ENCODE measurements at places on chromosomes 1 and 21.

- DNase-seq = no peak
Measured at GRCh38 chr1:109570414-109570813, 22.0 kb downstream of the GNAI3 start.

GRCh38 chr1:196344453-196344852, 263.8 kb downstream of the KCNT2 start:
- no peak for DNase-seq

- no peak for DNase-seq
Measured at GRCh38 chr21:28822486-28823335, 170.0 kb downstream of the LTN1 start.

GRCh38 chr1:40309374-40310128, 7.5 kb downstream of the COL9A2 start:
- no peak for DNase-seq

- DNase-seq = no peak
Measured at GRCh38 chr1:47568763-47569162, 130.9 kb downstream of the FOXD2 start.

- DNase-seq = peak; percentile 23
Measured at GRCh38 chr1:203593723-203594122, 32.9 kb upstream of the ATP2B4 start.

DNA sequence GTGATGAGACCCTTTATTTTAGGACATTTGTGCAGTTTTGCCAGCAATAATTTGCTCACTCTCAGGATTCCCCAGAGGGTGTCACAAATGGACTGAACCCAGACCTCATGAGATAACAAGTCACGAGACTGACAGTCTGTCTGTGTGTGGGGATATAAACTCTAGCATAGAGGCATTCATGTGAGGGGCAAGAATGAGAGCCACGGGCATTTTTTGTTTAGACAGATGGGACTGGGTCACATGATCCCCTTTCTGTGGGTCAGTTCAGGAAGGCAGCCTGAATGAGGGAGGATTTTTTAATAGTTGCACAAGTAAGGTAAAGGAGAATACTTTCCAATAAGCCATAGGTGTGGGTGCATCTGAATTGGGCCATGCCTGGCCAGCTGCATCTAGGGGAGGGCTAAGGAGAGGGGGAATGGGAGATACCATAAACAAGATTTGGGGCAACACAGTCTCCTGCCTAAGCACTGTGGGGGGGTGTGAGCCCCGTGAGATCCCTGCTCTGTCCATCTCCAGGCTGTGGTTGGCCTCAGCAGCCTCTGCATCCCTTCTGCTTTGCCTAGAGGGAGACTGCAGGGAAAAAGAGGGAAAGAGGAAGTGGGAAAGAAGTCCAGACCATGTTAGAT, 66.6 kb downstream of the NAV1 start:
- no peak for DNase-seq

GRCh38 chr1:99456536-99456935, 189.4 kb upstream of the PALMD start:
- DNase-seq = no peak

DNA sequence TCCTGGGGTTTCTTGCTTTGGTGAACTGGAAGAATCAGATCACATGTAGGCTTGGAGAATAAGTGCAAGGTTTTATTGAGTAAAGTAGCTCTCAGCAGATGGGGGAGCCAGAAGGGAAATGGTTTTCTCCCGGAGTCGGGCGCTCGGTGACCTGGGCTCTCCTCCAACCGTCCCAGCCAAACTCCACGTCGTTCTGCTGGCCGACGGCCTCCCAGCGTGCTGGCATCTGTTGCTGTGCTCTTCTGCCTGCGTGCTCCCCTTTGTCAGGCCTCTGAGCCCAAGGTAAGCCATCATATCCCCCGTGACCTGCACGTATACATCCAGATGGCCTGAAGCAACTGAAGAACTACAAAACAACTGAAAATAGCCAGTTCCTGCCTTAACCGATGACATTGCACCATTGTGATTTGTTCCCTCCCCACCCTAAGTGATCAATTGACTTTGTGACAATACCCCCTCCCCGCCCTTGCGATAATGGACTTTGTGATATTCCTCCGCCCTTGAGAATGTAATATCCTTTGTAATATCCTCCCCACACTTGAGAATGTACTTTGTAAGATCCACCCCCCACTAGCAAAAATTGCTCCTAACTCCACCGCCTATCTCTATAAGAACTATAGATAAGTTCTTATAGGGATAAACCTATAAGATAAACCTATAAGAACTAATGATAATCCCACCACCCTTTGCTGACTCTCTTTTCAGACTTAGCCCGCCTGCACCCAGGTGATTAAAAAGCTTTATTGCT, 88.3 kb downstream of the SMYD3 start:
- DNase-seq = no peak

DNA sequence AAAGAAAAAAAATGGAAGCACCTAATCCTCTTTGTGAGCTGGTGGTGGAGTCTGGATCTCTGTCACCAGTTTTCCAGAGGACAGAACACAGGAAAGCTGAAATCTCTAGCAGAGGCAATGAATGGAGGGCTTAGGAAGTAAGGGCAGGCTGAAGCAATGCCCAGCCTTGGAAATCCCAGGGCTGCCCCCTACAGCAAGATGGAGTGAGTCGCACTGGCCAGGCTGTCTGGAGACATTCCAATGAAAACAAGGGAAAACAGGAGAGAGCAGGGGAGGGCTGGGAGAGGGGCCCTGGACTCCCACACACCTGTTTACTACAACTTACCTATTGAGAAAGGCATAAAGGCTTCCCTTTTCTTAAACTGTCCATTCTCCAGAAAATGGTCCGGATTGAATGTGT, 25.9 kb downstream of the CYP2J2 start:
- DNase-seq = no peak

DNA sequence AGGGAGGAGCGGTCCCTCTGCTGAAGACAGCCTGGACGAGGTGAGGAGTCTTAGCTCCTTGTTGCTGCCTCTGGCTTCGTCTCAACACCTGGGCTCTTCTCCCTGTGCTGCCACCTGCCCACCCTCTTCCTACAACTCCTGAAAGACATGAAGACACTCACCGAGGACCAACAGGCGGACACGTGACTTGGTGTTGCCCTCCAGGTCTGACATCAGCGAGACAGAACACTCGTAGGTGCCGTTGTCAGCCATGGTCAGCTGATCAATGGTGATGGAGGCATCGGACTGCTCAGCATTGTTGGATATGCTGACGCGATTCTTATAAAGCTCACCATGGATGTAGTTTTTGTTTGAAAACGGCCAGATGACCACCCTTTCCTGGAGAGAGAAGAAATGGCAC, 21.4 kb downstream of the GPA33 start:
- DNase-seq = no peak

DNA sequence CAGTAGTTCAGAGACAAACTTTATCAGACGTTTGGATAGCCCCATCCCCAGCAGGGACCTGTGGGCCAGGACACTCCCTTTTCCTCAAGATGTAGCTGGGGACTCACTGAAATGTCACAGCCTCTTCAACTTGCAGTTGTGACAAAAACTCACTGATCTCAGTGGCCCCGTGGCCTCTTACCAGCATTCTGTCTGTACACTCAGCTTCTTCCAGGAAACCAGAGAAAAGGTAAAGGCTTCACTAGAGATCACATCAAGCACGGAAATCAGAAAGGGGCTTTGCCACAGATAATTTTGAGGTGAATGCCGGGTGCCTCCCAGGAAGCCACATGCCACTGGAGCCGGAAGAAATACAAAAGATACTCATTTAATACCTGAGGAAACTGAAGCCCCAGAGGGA, 122.2 kb downstream of the CCDC185 start:
- no peak for DNase-seq

DNA sequence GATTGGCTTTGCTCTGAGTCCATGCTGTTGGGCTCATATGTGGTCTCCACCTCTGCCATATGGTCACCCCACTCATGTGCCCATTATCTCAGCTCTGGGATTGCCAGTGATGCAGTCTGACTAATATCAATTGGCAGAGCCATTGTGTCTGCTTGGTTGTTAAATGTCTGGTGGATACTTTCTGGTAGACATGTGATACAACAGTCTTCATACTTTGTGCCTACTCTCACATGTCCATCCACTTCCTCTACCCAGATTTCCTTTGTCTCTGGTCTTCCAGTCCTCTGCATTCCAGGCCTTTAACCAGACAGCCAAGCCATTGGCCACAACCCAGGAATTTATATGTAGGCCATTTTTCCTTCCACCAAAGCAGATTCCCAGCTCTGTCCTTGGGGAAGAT, 30.8 kb upstream of the DIPK1A start:
- DNase-seq = no peak

DNA sequence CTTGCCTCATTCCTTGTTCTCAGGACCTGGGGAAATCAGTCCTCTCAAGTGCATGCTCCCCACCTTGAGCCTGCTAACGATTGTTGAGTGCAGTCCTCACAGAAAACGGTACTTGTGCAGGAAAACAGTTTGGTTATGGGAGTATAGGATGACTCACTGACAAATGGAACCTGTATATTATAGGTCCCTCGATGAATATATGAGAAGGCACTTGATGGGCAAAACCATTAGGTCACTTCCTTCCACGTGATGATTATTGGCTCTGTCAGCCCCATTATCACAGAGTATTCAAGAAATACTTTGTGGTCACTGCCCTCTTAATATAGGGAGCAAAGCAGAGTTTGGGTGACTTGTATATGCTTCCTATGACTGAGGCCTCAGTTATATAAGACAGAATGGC, 6.2 kb downstream of the CCDC17 start:
- DNase-seq = no peak

GRCh38 chr1:150320667-150320978, 710 bp upstream of the PRPF3 start:
- DNase-seq = no peak

GRCh38 chr1:240720976-240721375, 109.0 kb upstream of the GREM2 start:
- DNase-seq = no peak

GRCh38 chr1:115718011-115718754, 50.3 kb downstream of the CASQ2 start:
- no peak for DNase-seq

- DNase-seq = no peak
Measured at GRCh38 chr1:6106321-6106731, 60.6 kb downstream of the KCNAB2 start.

GRCh38 chr1:166882893-166883292, 6.8 kb upstream of the TADA1 start:
- DNase-seq = no peak

DNA sequence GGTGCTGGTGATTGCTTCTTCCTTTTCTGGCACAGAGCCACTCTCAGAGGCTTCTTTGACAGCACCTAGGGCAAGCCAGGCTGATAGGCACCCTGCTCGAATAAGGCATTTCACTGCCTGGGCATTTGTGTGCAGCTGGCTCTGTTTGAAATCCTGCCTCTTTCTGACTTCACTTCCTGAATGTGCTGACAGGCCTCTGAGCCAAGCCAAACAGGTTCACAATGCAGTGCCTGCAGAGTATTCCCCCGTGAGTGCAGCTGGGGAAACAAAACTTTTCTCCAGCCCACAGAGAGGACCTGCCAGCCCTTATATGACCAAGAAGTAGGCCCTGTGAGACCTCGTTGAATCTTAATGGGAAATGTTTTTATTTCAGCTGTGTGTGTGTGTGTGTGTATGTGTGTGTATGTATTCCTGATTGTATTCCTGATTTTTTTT, 10.4 kb downstream of the JUN start:
- DNase-seq = peak; percentile 24

- no peak for DNase-seq
Measured at GRCh38 chr1:186730951-186731729, 50.9 kb upstream of the PTGS2 start.

DNA sequence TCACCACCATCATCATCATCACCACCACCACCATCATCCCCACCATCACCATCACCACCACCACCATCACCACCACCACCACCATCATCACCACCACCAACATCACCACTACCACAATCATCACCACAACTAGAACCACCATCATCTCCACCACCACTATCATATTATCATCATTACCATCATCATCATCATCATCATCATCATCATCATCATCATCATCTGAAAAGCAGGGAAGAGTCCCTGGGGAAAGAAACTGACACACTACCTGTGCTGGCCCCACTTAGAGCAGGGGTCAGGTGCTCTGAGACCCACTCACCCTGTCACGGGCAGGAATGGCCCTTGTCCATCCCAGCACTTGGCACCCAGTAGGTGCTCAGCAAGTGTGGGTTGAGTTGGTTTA, 104.9 kb upstream of the IFFO2 start:
- DNase-seq = no peak

DNA sequence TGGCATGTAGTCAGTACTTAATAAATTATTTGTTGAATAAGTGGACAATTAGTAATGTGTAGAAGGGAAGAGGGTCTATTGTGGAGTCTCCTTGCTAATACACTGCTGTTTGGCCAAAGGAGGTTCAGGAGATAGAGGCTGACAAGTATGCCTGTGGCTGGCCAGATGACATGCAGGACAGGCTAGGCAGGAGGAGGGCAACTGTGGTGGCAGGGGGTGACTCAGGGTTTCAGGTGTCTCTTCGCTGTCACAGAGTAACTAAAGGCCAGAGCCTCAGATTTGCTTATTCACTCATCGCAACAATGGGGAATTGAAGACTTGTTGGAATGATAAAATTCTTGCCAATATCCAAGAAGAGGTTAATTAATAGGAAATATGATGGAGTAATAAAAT, 33.1 kb downstream of the THRAP3 start:
- DNase-seq = no peak

- no peak for DNase-seq
Measured at GRCh38 chr1:183674339-183674738, 21.2 kb upstream of the APOBEC4 start.

DNA sequence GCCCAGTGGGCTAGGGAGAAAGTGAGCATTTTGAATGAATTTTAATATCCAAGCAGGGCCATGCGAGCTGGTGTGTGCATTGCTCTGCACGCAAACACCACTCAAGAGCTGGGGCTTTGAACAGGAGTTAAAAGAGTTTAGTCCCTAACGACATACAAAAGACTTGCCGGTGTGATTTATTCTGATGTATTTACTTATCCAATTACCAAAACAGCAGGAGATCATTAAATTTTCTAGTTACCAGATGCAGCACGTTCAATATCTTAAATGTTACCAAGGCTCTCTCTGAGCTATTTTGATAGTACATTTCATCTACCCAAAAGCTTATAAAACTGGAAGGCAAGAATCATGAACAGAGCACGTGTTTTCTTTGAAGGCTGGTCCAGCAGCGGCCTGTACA, 30.0 kb upstream of the DMRTA2 start:
- DNase-seq = no peak

- no peak for DNase-seq
Measured at GRCh38 chr1:180603850-180604226, 28.0 kb upstream of the XPR1 start.

DNA sequence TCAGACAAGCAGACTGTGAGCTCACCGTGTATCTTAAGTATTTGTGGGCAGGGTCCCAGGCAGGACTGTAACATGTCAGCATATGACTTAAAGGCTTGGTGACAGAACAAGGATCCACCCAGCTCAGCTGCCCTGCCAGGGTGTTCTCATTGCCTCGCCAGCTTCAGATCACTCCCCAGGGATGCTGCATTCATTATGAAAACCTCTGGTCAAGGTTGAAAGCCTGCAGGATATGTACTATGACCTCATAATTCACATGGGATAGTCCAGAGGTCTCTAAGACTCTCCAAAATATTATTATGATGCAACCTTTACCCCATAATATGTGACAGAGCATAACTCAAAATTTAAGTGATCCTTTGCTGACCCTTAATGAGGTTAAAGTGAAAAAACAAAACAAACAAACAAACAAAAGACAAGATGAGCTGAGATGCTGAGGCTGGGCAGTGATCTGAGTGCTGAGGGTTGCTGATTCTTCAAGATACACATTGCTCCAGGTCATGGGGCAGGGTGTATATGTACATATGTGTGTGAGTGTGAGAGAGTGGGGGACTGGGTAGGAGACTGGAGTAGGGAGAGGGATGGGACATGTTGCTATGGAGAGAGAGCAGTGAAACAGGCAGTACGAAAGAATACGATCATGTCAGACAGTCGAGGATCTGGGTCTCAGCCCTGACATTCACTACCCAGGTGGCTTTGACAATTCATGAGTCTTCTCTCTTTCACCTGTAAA, 98.8 kb upstream of the DUSP10 start:
- peak; percentile 28 for DNase-seq
